Effector memory CD8-positive, alpha-beta T cell (primary cell): ENCODE measurements at places on chromosomes 2 and 18.

- DNase-seq, result no peak
Observed at GRCh38 chr18:69444221-69444620, 43.5 kb downstream of the DOK6 start.

DNA sequence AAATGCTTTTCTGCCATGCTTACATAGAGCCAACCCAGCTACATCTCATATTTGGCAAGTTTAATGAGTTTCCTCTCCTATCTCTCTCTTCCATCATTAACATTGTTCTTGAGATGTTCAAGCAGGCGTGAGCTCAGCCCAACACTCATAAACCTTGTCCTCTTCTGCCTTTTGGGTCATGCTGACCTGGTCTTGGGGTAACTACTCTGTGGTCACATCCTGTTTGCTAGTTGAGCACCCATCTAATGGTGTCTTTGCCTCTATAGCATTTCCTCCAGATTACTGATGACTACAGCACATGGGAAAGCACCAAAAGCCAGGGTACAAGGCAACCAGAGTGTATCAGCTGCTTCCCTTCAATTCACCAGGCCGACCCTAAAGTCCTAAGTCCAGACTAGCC, 366.9 kb upstream of the HNRNPA3 start:
- no peak for DNase-seq

GRCh38 chr18:78992041-78993011, 12.7 kb downstream of the SALL3 start:
- no peak for DNase-seq

GRCh38 chr2:10402062-10402585, 46.0 kb downstream of the ODC1 start:
- DNase-seq, result no peak

GRCh38 chr2:158693476-158693875, 101.6 kb upstream of the DAPL1 start:
- DNase-seq, result no peak

DNA sequence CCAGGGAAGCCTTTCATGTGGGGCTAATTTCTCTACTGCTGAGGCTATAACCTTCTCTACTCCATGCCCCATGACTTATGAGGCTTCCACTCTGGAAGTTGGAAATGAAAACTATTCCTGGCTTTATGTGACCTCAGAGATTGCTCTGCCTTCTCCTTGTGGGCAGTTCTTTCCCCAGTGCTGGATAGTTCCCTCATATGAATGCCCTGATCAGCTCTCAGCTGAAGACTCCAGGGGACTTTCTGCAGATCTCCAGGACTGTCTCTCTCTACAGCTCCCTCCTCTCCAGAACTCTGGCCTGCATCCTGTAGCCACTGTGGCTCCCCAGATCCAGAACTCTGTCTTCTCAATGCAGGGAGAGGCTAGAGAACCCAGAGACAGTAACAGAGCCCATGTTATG, 235.1 kb downstream of the SEPTIN10 start:
- no peak for DNase-seq
